ENCODE measurements at places on chromosomes 11 and 22.
A peak's percentile ranks its signal among the peaks of the same experiment; 100 is the strongest.

DNA sequence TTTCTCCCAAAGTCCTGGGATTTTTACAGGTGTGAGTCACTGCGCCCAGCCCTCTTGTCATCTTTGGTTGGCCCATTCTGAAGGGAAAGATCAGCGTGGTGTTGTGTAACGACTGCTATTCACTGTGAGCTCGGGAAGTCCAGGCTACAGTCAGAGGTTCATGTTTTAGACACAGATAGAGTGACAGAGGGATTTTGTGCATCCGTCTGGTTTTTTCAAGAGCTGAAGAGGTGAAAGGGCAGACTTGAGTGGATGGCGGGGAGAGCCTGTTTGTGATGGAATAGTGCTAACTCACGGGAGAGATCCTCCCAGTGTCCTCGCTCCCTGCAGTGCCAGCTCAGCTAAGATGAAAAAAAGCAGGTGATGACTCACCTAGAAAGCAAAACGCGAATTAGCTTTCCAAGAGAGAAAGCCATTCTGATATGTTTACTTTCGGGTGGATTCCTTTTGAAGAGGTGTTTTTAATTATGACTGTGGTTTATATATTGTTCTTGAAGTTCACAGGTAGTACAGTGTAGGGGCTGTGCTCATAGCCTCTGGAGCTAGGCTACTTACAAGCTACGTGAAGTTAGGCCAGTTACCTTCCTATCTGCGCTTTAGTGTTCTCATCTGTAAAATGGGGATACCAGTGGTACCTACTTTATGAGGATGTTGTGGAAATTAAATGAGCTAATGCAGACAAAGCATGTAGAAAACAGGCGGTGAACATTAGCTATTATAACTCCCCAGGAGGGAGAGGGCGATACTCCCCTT is 67.2 kb downstream of the C11orf91 start:
- no peak for DNase-seq

DNA sequence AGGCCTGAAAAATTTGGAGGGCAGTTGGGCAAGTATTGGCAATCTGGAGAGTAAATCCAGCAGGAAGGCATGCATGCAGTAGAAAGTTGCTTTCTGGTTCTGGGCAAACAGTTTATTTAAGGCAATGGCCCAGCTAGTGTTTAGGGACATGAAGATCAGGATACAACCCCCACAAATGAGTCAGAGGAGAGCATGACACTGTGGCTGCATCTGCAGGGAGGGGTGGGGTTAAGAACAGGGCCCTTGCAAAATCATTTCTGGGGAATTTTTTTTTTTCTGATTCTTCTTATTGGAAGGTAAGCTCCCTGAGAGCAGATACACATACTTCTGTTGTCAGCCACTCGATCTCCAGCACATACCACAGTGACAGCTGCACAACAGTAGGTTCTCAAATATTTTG is 61.1 kb downstream of the FDX1 start:
- no peak for DNase-seq

- no peak for DNase-seq
Observed at GRCh38 chr22:25972397-25972796, 196.9 kb upstream of the SEZ6L start.

DNA sequence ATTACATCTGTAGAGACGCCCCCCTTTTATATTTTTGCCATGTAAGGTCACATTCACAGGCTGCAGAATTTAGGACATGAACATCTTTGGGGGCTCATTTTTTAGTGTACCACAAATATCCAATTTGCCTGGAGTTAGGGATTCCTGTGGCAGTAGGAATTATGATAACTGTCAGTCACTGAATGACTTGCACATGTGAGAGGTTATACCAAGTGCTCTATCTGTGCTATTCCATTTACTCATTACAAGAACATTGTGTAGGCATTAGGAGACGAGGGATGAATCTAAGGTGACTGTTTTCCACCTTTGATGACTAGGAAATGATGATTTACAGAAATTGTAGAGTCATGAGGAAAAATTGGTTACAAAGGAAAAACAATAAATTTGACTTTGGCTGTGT is 79.3 kb downstream of the LIF start:
- DNase-seq, result no peak

DNA sequence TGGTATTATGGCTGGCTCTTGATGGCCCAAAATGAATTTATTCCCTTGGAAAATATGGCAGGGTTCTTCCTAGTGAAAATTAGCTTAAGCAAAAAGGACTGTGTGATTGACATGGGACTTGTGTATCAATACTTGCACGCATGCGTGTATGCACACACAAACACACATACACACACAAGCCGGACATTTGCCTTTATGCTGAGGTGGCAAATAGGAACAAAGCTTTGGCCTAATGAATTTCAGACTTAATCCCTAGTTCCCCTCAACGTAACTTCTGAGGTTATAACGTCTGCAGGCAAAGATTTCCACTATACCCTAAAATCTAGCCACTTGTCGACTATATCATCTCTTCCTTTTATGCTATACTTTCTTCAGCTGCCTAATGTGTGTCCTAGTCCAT is 2.9 kb upstream of the OR52I2 start:
- DNase-seq, result no peak

GRCh38 chr11:19735157-19735908 is 22.7 kb downstream of the NAV2 start:
- no peak for DNase-seq

GRCh38 chr22:41398921-41399320 is 17.2 kb downstream of the TEF start:
- no peak for DNase-seq

DNA sequence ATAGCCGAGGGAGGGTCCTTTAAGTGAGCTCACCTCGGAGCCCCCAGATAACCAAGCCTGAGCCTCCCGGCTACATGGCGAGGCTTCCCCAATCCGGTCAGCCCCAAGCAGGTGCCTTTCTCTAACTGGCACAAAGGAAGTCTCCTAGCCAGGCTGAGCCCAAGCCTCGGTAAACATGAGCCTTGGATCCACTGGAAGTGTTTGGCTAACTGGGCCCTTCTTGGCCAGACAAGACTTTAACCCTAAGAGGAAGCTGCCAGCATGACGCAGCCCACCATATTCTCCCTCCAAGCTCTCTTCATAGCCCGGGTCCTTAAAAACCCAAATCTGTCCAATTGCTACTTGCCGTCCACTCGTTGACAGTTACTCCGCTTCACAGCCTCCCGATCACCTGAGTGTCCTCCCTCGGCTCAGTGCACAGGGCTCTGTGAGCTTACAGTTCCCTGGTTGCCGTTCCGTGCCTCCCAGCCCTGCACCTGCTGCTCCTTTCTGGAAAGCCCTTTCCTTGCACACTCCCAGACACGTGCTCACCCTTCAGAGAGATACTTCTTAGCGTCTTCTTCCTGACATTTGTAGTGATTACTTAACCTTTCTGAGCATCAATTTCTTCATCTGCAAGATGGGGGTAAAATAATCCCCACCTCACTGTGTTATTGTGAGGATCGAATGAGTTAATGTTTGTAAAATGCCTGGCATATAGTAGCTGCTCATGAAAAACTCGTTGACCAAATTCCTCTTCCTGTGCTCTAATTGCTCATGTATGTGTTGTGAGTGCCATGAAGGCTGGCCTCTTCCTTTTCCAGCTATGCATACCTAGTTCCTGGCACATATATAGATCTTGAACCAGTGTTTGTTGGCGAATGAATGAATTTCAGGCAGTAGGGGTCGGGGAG is 25.6 kb downstream of the TXN2 start:
- no peak for DNase-seq

DNA sequence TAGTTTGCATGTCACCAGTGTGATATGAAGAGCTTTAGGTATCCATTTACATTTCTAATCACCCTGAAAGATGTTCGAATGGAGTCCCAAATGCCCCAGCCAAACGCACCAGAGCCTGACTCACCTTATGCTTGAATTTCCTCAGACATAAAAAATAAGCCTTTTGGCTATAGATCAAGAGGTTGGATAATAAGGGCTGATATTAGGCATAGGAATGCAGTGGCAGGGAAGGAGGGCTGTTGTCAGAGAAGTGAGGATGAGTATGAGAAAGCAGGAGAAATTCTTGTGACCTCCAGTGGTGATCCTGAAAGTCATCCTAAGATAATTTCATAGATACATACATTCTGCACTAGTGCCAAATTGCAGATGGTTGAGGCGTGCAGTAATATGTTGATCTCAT is 264.6 kb downstream of the NELL1 start:
- no peak for DNase-seq

GRCh38 chr11:7281809-7282208 is 30.1 kb downstream of the SYT9 start:
- DNase-seq, result no peak

GRCh38 chr11:73077454-73077853 is 64.7 kb downstream of the FCHSD2 start:
- no peak for DNase-seq

DNA sequence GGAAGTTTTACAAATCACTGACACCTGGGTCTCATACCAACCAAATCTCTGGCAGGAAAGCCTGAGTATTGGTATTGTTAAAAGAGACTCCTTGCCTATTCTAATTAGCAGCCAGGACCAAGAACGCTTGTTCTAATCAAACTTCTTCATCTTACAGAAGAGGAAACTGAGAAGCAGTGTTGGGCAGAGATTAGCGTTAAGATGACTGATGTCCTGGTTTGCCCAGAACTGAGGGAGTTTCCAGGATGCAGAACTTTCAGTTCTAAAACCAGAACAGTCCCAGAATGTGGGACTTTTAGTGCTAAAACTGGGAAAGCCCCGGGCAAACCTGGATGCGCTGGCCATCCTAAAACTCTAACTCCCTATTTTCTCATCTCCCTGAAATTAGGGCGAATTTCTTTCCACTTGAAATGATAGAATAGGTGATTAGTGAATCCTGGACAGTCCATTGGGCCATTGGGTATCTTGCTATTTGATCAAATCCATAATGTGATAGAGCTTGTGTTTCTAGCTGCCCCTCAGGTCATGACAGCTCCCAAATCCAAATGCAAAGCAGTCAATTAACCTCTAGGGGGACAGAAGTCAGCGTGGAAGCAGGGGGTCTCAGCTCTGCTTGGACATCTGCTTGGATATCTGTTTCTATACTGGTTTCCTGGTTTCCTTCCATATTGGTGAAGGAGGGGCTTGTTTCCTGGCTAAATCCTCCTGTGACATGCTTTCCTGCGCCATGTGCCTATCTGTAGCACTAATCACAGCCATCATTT is 16.0 kb upstream of the TMPRSS13 start:
- DNase-seq, result no peak

DNA sequence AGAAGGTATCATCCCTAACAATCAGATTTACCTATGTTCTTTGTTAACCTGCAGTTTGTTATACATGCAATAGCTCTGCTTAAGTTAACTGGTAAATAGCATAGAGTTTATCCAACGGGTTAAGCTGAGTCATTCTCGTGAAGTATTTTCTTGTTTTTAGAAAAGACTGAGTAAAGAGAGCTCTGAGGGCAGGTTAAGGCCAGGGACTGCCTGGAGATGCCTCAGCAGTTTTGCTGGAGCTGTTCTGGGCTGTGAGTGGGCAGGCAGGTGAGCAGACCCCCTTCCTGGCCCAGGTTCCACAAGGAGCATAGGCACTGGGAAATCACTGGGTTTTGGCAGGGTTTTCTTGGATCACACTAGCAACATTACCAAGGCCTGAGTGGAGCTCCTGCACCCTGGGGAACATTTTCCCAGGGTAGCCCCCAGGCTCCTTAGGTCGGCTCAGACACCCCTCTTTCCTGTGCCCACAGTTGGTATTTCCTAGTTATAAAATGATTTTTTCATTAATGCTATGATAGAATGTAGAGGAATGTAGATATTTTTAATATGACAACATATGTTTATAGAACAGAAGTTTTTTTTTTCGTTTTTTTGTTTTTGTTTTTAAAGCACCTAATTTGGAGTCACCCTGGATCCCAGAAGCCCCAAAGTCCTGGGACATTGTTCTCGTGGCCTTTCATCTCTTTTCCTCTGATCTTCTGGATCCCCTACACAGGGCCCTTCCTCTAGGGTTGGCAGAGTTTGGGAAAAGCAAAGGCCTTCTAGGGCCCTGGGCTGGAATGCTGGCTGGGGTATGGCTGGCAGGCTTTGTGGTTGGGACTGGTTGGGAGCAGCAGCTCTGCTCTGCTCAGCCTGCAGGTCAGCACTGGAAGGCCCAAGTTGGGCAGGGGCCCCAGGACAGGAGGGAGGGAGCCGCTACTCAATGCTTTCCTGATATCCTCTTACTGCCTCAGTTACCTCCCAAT is 26.7 kb downstream of the IRAG1 start:
- no peak for DNase-seq

DNA sequence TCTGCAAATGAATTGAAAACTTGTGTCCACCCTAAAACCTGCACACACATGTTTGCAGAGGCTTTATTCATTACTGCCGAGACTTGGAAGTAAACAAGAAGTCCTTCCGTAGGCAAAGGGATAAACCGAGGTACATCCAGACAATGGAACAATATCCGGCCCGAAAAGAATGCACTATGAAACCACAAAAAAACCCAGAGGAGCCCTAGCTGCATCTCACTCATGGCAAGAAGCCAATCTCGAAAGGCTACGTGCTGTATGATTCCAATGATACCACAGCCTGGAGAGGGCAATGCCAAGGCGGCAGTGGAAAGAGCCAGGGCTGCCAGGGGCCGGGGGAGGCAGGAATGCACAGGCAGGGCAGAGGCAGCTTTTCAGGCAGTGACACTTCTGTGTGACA is 3.2 kb upstream of the MRPL23 start:
- peak; percentile 56 for DNase-seq

DNA sequence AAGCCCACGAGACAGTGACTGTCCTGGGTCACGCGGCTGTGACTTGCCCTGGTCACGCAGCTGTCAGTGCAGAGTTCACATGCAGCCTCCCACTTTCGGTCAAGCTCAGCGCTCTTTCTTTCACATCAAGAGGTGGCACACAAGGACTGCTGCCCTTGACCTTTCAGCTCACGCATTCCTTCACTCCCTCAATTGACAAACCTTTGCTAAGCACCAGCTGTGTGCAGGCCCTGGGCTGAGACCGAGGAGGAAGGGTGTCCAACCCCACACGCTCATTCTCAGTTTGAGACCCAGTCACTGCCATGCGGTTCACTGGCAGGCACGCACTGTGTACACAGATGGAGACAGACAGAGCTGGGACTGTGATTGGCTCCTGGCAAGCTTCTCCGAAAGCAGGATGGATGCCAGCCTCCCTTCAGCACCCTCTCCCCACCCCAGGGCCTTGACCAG is 70.3 kb downstream of the SCUBE1 start:
- no peak for DNase-seq

DNA sequence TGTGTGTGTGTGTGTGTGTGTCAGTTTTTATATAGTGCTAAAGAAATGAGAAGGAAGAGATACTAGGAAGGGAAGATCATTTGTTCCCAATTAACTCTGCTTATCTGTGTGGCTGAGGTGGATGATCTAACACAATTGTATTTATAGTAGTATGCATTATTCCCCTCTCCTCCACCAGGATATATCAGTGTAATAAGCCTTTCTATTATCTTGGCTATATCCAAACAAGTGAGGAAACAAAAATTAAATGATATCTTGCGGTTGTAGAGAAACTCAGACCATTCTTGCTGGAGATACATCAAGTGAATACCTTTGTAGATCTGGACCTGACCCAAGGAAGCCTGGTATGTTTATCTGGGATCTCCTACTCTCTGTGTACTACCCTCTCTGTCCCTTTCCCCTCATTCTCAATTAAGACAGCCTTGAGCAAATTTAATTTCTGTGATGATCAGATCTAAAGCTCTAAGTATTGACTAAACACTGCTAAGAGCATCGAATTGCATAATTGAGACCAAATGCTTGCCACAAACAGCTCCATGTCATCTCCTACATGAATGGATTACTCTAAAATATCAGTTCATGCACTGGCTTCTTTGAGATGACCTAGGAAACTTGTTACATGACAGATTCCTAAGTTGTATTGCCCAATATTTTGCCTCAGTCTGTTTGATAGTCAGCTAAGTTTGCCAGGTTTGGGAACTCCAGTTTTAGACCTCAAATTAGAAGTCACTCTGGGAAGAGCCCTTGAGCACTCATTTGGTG is 185.3 kb upstream of the CTSC start:
- DNase-seq, result no peak

GRCh38 chr11:134524201-134524600 is 112.2 kb upstream of the B3GAT1 start:
- peak; percentile 26 for DNase-seq
